ENCODE measurements at places on chromosomes 7 and 10. TPM values are rescaled to one million over a fixed set of nuclear protein-coding genes. Genes with fewer than 3 reads are reported as not detected.

The MMD2 gene
- not detected for total RNA-seq

The LRRC61 gene
- total RNA-seq = 0.05 TPM

The JAZF1 gene
- 4.6 TPM for total RNA-seq

The ELOVL3 gene
- 0.22 TPM for total RNA-seq

The CTAGE15 gene
- not detected for total RNA-seq

Data from A549 treated with DMSO at 1 μM for 4 hours (cell line).